Kidney glomerular epithelial cell (primary cell): ENCODE measurements at places on chromosomes 11 and 22.

GRCh38 chr11:62545437-62546243 is 966 bp downstream of the AHNAK start:
- peak; percentile 94 for DNase-seq

DNA sequence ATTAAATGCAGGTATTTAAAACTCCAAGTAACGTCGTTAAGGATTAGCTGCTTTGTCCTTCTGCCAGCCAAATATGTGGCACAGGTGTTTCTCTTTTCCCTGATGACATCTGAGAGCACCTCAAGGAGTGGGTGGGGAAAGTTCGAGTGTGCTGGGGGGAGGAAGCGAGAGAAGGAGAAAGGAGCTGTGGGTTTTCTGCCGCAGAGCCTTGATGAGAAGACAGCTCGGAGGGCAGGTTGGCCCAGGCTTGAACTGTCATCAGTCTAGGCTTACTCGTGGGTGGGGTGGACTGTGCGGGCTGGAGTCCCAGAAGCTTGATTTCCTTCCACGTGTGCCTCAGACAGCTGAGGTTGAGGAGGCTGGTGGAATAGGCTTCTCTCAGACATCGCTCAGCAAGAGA is 15.2 kb upstream of the SORL1-AS1 start:
- no peak for DNase-seq

GRCh38 chr22:39785232-39785631 is 108.3 kb downstream of the ENTHD1 start:
- no peak for DNase-seq

DNA sequence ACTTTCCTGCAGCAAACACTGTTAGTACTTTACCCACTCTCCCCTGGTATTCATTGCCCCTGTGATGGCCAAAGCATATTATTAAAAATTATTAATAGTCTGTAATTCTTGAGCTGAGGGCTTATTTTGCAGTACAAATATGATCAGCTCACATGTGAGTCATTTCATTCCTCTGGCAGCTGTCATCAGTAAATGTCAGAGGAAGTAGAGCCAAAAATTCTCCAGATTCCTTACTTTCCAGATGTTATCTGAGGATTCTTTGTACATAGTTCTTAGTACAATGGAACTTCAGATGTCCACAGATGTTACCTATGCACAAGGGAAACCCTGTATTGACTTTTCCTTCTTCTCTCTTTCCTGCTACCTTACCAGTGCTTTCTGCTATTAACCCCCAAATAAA is 12.5 kb downstream of the OR5B3 start:
- DNase-seq = peak; percentile 36

DNA sequence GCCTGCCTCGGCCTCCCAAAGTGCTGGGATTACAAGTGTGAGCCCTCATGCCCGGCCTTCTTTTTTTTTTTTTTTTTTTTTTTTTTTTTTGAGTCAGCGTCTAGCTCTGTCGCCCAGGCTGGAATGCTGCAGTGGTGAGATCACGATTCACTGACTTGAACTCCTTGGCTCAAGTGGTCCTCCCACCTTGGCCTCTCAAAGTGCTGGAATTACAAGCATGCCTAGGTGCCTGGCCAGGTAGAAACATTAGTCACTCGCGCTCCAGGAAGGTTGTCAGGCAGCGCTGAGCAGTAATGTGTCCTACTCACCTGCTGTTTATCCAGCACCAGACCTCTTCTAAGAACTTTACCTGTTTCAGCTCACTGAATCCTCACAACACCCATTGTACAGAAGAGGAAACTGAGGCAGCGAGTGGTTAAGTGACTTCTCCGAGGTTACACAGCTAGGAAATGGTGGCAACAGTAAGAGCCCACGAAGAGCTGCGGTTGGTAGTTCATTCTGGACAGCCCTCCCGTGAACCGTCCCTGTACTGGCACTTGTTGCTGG is 496 bp upstream of the CST6 start:
- peak; percentile 93 for DNase-seq

- no peak for DNase-seq
These were observed 534.8 kb downstream of the BRD1 start for GRCh38 chr22:49292909-49293308.

DNA sequence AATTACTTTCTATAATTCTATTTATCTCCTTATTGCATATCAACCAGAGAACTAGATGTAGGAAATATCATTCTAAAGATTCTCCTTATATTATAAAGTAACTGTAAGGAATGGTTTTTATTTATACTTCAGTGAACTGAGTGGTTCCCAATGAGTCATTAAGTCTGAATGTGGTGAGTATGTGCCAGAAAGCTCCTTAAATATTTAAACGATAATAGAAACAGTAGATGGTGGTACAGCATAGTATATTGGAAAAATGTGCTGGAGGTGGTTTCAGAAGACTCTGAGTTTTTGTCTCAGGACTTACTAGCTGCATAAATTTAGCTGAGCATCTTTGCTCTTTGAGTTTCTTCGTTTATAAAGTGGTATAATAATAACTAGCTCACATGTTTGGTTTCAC is 653.5 kb downstream of the FAM181B start:
- peak; percentile 62 for DNase-seq
